ENCODE measurements at places on chromosomes 5 and 9.
A peak's percentile ranks its signal among the peaks of the same experiment; 100 is the strongest.

DNA sequence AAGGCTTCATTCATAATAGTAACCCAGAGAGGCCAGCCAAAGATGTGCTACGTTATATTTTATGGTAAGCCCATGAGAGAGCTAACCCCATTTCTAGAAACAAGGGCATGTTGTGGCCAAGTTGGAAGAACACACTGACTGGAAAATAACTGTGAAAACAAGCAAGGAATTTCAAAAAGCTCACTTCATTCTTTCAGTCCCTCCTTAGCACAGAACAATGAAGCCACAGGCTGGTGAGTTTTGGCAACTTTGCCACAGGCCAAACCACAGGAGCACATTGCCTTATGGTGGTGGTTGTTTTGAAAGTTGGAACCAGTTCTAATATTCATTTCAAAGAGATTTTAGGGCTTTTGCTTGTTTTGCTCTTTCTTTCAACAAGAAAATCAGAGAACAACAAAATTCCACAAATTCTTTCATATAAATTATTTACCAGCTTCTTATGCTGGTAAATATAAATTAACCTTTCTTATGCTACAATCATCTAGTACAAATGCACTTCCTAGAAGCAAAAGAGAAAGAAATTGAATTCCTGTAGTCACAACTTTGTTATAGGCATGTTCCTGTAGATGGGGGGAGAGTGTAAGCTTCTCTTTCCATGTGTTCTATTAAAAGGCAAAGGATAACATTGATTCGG lies 225.4 kb upstream of the RFX3 start:
- peak; percentile 76 for DNase-seq

GRCh38 chr9:105346273-105346672 lies 101.6 kb upstream of the FSD1L start:
- DNase-seq: no peak

DNA sequence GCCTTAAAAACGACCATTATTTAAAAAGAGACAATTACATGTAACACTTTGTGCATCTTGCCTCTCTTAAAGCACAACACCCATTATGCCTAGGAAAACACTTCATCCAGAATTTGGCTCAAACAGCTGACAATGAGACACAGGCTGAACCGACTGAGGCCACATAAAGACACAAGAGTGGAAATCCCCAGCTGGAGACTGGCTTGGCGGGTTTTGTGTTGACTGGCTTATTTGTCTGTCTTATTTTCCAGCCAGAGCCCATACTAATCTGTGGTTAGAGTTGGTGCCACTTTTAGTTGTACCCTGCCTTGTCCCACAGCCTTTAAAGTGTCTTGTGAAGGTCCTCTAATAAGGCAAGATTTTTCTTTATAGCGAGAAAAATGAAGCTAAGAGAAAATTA lies 21.2 kb downstream of the TRIM14 start:
- DNase-seq: no peak

GRCh38 chr5:172782169-172783039 lies 11.4 kb upstream of the DUSP1 start:
- no peak for DNase-seq

DNA sequence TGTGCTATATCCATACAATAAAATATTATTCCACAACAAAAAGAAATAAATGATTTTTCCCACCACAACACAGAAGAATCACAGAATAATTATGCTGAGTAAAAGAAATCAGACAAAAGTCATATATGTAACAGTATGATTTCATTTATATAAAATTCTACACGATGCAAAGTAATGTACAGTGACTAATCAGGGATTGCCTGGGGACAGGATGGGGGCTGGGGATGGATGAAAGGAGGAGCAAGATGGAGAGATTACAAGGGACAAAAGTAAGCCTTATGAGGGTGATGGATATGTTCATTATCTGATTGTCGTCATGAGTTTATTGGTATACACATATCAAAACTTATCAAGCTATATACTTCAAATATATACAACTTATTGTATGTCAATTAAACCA lies 154.0 kb downstream of the FBN2 start:
- no peak for DNase-seq

Measured in NB4 (cell line).